HuH-7.5 (cell line): ENCODE measurements at places on chromosomes 3 and 15.
A peak's percentile ranks its signal among the peaks of the same experiment; 100 is the strongest.

DNA sequence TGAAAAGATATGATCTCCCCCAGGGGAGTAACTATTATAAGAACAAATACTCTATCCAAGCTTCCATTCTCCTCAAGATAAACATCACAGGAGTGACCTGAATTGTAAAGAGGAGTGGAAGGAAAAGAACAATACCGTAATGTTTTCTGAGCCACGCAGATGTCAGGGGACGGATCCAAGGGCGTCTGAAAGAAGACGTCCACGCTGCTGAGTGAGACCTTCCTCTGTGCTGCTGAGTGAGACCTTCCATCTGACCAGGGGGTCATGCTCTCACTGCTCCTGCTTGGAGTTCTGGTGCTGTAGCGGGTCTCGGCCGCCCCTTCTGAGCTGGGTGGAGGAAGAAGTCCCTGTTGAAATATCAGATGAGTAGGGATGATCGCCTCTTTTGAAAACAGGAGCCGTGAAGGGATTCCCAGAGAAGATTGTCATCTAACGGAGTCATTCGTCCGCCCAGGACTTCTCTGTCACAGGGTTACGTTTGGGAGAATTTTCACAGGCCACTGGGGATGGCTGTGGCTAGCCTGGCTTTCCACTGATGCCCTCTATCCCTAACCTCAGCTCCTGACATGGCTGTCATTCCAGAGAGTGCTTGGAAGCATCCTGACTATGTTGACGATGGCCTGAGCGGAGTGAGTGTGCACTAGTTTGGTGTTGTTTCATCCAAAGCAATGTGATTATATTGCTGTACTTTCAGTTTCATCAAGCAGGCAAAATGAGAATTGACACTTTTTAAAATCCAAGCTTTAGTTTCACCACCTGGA is 184.9 kb downstream of the APBA2 start:
- no peak for DNase-seq

GRCh38 chr15:77225646-77226045 is 154.7 kb upstream of the TSPAN3 start:
- DNase-seq: no peak

GRCh38 chr3:43790060-43790459 is 99.3 kb downstream of the ABHD5 start:
- DNase-seq: no peak

DNA sequence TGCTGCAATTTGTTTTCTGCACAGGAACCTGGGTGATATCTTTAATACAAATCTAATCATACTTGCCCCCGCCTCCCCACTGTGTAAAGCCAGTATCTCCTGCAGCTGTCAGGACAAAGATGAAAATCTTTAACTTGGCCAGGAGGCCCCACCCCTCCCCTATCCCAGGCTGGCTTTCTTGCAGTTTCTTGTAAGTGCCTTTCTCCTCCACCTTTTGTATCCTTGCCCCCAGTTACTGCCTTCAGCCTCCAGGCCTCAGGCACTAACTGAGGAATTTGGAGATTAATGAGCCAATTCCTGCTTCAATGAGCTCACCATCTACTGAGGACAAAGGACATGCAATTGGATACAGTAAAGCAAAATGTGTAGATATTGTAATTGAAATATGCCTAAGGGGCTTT is 6.5 kb downstream of the GCSAM start:
- no peak for DNase-seq

DNA sequence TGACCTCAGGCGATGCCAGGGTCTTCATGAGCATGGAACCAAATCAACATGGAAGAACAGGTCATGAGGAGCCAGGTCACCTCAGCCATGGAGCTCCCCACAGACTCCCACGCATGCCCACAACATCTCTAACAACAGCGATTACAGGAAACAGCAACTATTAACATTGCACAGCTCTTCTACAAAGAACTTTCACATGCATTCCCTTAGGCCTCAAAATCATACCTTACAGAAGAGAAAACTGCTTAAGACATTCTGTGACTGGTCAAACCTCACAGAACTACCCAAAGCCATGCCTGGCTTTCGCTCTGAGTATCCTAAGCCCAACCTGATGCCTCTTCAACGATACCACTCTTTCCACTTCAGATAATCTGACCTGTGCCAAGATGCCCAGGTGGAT is 117.8 kb downstream of the OXNAD1 start:
- DNase-seq: no peak

GRCh38 chr3:134291319-134292254 is 40.9 kb upstream of the RYK start:
- no peak for DNase-seq

GRCh38 chr15:28107111-28107903 is 8.2 kb upstream of the OCA2 start:
- DNase-seq: no peak

GRCh38 chr3:195697582-195698324 is 23.0 kb upstream of the MUC20 start:
- DNase-seq: no peak

- DNase-seq: no peak
Observed at GRCh38 chr3:133629146-133629545, 32.6 kb downstream of the TOPBP1 start.

DNA sequence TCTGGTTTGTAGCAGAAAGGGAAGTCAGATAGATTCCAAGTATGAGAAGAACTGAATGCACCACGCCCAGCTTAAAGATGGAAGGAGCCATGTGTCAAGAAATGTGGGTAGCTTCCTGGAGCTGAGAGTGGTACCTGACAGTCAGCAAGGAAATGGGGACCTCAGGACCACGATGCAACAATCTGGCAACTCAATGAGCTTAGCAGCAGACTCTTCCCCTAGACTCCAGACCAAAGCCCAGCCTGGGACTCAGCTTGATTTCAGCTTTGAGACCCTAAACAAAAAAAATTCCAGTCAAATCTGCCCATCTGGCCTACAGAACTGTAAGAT is 24.4 kb downstream of the MIX23 start:
- DNase-seq: no peak

DNA sequence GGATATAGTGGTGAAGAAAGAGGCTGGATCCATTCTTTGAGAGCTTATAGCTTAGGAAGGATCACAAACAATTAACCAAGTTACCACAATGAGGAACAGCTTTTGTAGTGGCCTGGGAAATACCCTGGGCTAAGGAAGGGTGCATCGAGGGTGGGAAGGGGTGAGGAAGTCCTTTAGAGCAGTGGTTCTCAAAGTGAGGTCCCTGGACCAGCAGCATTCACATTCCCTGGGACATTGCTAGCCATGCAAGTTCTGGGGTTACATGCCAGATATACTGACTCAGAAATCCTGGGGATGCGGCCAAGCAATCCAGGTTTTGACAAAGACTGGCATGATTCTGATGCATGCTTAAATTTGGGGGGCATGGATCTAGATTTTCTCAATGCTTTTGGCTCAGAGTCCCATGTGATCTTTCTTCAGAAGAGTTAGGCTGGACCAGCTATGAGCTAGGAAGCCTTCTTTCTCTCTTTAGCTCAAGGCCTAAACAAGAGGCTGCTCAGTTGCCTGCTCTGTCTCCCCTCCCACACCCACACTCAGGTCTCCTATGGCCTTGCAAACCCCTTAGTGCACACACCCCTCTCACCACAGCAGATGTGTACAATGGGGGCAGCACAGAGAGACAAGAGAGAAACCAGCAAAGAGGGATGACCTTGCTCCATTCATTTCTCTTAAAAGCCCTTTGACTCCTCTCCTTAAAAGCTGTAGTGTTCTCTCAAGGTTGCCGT is 1.8 kb upstream of the CCR1 start:
- no peak for DNase-seq

DNA sequence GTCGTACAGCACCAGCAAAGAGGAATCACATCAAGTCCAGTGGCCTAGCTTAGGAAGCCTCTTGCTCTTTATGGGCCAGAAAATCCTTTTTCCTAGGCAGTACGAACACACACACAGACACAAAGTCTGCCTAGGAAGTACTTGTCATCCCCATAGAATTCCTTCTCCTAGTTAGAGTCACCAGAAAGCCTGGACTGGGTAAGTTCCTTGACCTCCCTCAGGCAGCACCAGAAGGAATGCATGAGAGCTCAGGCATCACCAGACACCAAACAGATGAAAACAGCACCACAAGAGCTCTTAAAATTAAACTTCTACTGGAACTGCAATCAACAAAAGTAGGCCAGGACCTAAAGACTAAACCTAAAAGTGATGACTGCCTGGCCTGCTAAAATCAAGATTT is 192.9 kb upstream of the CCDC54 start:
- no peak for DNase-seq

DNA sequence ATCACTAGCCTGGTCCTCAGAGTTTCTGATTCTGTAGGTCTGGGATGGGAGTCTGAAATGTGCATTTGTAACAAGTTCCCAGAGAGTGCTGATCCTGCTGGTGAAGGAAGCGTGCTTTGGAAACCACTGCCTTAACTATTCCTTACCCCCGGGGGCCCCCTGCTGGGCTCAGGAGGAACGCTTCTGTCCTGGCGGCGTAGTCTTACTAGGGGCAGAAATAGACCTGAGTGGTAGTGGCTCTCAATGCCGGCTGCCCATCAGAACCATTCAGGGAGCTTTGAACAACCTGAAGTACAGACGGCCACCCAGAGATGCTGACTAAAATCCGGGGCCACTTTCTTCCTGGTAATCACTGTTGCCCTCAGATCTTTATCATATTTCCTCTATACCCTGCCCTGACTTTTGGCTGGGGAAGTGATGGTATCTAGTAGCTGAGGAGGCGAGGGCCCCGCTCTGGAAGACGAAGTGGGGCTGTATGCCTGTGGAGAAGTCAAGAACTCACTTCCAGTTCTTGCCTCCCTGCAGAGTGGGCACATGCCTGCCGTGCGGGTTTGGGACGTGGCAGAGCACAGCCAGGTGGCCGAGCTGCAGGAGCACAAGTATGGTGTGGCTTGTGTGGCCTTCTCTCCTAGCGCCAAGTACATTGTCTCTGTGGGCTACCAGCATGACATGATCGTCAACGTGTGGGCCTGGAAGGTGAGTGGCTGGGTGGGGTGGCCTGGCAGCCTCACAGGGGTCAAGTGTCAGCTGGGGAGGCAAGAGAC is 16.3 kb upstream of the JMJD7 start:
- DNase-seq: peak; percentile 79

DNA sequence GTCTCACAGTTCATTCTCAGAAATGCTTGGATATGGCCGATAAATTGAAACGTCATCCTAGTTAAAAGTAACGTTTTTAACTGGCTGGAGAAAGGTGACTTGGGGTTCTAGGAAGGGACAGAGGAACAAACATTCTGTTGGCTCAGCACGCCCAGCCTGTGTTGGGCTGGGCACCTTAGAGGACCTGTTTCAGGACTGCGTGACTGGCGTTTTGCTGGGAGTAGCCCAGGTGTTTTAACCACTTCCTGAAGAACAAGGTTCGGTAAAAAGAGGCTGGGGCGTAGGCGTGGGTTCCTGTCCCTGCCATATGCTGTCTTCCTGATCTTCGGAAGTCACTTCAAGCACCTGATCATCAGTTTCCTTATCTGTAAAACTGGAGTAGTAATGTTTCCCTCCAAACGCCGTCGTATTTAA is 1.1 kb upstream of the TLNRD1 start:
- DNase-seq: no peak

DNA sequence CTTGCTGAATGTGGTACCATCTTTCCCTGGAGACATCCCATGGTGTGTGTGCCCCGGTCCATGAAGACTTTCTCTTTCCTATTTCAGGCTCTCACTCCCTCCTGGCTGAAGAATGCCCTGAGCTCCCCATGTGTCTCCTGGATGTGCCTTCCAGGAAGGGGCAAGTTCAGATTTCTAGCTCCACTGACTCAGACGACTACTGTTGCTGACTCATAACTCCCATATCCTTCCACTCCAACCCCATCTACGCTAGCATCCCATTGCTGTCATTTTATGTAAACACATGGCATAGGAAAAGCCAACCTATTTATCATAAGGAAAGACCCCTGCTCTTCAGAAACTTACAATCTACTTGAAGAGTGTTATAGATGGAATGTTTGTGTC is 95.0 kb downstream of the ADCY5 start:
- DNase-seq: no peak

GRCh38 chr3:129632556-129632955 is 26.1 kb upstream of the PLXND1 start:
- DNase-seq: no peak

DNA sequence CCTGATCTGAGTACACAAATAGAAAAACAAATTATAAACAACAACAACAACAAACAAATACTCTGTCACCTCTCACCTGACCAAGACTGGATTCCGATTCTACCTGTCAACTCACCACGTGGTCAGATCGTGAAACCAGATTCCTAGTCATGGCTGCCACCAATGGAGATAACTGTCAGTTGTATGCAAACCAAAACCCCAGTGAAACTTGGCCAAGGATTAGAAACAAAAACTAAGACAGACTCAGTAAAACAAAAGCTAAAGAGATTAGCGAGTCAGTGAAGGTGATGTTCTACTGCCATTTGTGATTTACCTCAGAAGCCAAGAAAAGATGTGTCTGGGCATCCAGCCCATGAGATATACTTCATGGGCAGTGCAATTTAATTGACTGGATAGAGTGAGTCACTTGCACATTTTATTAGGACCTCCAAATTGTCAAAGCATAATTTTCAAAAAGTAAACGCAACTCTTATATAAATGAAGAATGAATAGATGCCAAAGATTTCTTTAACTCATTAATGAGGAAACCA is 31.1 kb downstream of the PHLDB2 start:
- DNase-seq: no peak

DNA sequence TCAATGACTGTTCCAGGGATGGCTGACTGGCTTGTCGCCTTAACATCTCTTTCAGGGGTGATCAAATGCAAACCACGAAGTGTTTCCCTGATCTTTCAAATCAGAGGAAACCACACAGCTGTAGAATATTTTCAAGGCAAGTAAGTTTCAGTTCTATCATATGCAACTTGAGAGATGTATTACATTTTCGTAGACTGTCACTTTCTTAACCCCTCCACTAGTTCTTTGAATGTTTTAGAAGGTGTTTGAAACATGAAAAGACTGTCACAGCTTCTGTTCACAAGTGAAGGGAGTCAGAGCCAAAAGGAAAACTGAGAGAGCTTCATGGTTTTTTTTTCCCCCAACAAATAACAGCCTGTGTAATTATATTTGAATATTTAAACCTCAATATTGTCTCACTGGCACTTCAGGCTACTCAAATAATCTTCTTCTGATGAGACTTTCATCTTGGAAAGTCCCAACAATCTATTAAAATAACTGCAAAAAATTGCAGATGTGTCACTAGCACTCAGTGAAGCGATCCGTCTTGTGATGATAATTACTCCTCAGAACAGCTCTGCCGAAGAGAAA is 25.9 kb upstream of the CAPN7 start:
- no peak for DNase-seq

- DNase-seq: no peak
Observed at GRCh38 chr15:41978534-41978933, 6.2 kb upstream of the EHD4 start.

GRCh38 chr3:88828466-88828865 is 279.0 kb upstream of the EPHA3 start:
- no peak for DNase-seq

GRCh38 chr15:46296797-46297196 is 662.0 kb downstream of the SQOR start:
- DNase-seq: no peak

GRCh38 chr3:78255403-78255802 is 1215.5 kb downstream of the ROBO2 start:
- DNase-seq: no peak

- no peak for DNase-seq
Observed at GRCh38 chr15:92159906-92160841, 233.5 kb upstream of the ST8SIA2 start.
